ENCODE measurements at places on chromosomes 7 and 10. TPM values are rescaled to one million over a fixed set of nuclear protein-coding genes. Genes with fewer than 3 reads are reported as not detected.

ACTR3C gene
- not detected for total RNA-seq

PHKG1 gene
- 0.31 TPM for total RNA-seq

NUTM2A gene
- total RNA-seq: 0.14 TPM

MAGI2 gene
- 0.46 TPM for total RNA-seq

C10orf67 gene
- 0.17 TPM for total RNA-seq
